Stimulated activated CD8-positive, alpha-beta memory T cell treated with anti-CD3 and anti-CD28 coated beads, Interleukin-4, amount 100 ng/mL, for 1 hour (primary cell): ENCODE measurements at places on chromosomes 7 and 10.

DNA sequence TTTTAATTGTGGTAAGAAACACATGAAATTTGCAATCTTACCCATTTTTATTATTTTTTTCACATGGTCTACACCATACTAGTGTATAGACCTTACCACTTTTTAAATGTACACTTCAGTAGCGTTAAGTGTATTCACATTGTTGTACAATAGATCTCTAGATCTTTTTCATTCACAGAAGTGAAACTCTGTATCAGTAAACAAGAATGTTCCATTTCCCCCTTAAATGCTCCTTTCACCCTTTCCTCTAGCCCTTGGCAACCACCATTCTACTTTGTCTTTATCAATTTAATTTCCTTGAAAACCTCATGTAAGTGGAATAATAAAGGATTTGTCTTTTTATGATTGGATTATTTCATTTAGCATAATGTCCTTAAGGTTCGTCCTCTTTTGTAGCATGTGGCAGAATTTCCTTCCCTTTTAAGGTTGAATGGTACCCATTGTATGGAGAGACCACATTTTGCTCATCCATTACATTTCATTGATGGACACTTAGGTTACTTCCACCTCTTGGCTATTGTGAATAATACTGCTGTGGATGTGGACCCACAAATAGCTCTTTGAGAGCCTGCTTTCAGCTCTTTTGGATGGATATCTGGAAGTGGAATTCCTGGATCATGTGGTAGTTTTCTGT lies 45.7 kb downstream of the SNX10 start:
- DNase-seq: no peak

DNA sequence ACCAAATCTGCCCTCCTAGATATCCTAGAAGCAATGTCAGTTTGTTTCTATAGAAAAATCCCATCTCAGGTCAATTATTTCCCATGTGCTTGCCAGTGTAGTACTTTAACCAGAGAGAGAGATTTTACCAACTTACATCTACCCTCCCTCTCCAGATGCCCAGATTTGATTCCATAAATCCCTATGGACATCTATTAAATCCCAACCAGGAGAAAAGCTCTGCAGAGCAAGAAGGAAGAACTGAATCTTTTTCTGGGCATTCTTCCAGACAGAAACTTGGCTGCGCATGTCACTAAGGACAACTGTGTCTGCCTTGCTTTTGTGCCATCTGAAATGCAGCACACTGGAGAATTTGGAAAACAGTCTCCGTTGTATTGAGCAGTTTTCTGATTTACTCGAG lies 597.6 kb downstream of the SORCS1 start:
- no peak for DNase-seq

DNA sequence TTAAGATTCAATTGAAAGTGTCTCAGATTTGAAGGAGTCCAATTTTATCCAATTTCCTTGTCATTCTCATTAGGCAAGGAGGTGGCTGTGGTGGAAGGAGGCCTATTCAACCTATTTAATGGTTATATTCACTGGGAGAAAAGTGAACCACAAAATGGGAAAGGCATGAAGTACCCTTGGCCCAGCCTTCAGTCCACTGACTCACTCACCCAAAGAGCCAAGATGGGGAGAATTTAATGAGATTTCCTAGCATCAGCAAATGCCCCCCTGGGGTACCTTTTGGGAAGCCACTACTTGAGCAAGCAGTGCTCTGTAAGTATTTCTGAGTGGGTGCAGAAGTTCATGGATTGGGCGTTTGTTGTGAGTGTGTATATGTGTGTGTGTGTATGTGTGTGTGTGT lies 144.1 kb downstream of the NRP1 start:
- DNase-seq: no peak

DNA sequence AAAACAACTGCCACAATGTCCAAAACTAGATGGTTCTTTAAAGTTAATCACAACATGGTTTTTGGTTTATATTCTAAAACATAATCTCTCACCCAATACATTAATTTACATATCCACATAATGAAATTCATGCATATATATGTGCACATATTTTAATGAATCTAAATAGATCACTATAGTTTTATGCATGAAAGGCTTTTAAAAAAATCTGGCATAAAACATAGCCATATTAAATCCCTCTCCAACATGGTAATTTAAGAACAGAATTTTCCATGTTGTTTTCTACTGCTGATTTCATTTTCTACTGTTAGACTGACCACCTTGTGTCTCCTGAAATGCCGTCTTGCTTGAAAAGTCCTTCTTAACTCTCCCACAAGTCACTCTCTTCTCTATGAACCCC lies 196.1 kb upstream of the AOAH start:
- no peak for DNase-seq

GRCh38 chr7:39565538-39565937 lies 666 bp upstream of the YAE1 start:
- no peak for DNase-seq
